ENCODE measurements at places on chromosomes 11 and 22. TPM values are rescaled to one million over a fixed set of nuclear protein-coding genes. Genes with fewer than 3 reads are reported as not detected.

The WT1 gene
- 6.4 TPM for total RNA-seq

The OR1S2 gene
- not detected for total RNA-seq

DNA sequence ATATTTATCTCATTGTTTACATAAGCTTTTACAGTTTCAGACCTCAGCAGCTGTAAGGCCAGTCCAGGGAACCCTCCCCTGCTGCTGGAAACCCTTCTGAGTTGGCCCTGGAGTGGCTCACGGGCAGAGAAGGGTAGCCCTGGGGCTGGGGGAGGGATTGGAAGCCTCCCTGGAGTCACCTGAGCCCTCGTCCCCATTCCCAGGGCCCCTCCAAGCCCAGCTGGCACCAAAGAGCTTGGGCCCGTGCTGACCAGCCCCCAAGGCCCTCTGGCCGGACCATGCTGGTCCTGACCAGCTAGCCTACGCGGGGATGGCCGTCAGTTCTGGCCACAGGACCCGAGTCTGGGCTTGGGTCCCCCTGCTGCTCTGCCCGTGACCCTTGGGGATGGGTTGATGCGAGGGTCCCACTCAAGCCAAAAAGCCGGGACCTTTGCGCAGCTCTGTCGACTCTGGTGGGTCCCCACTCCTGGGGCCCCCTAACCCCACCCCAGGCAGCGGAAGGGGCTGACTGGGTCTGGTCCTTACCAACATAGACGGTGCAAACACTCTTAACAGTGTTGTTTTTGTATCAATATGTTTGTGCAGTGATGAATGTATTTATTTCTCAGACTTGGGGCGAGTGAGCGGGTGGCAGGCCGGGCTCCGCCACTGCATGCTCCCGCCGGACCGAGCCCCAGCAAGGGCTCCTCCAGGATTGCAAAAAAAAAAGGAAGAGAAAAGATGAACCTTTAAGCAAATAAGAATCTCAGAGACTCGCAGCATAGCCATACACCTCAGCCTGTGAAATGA, 17.5 kb upstream of the TMEM191C start:
- DNase-seq, result no peak

DNA sequence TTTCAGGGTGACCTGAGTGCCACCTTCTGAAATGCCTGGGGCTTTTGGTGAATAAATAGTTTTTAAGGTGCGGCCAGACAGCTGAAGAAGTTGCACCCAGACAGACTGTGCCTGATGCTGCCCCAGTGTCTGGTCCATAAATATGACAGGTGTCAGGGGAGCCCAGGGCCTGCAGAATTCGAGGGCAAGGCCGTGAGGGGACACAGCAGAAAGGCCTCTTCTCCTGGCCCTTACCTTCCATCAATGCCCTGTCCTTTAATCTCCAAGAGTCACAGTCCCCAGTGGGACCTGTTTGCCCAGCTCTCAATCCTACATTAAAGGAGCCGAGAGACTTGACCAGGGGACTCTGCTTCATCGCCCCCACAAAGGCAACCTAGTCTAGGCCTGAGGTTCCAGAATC, 45.7 kb downstream of the NAT10 start:
- DNase-seq, result no peak

- DNase-seq, result no peak
Observed at GRCh38 chr11:131683131-131683530, 312.7 kb downstream of the NTM start.

The FGF4 gene
- total RNA-seq, result not detected

DNA sequence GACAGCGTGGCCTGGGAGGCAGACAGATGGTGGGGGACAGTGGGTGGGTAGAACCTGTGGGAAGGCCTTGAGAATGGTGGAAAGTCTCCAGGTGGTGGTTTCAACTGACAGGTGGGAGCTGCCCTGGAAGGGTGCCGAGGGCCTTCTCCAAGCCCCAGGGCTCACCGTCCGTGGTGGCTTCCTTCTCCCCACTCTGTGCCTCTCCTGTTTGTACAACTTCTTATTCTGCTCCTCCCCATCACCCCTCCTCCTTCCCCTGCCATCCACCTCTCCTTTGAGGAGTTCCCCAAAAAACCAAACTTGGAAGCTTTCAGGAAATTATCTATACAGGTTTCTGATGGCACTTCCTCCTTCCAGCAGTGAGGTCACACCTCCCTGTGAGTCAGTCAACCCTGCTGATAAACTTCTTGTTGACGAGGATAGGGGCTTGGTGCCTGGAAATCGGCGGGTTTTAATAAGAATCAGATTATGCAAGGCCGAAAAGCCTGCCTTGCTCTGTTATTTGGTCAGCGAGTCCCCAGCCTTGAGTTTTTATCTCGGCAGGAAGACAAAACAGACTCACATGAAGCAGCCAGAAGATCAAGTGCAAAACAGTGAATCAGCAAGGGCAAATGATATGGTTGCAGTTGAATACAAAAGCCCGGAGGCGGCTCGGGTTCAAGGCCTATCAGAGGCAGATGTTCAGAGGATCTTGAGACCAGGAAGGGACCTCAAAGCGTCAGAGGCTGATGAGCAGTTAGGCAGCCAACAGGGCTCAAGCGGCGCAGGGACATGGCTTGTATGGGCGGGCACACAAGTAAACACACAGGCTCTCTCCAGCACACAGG, 9.5 kb upstream of the ST3GAL4 start:
- peak; percentile 52 for DNase-seq

- no peak for DNase-seq
Observed at GRCh38 chr22:33012833-33013450, 45.2 kb downstream of the SYN3 start.

GRCh38 chr11:61679893-61680621, at the start of gene DAGLA:
TSS of gene DAGLA (plus strand) at chr11:61680391. CDS start at chr11:61720156, 39,765 bp downstream.
- DNase-seq, result no peak

- peak; percentile 45 for DNase-seq
Observed at GRCh38 chr11:35525501-35526175, at the start of gene PAMR1. TSS of gene PAMR1 (minus strand) at chr11:35525616. CDS start at chr11:35525585, 31 bp downstream.

The ANKK1 gene
- not detected for total RNA-seq

The OR4A16 gene
- total RNA-seq, result not detected

GRCh38 chr22:48942698-48943566, 884.7 kb downstream of the BRD1 start:
- no peak for DNase-seq

DNA sequence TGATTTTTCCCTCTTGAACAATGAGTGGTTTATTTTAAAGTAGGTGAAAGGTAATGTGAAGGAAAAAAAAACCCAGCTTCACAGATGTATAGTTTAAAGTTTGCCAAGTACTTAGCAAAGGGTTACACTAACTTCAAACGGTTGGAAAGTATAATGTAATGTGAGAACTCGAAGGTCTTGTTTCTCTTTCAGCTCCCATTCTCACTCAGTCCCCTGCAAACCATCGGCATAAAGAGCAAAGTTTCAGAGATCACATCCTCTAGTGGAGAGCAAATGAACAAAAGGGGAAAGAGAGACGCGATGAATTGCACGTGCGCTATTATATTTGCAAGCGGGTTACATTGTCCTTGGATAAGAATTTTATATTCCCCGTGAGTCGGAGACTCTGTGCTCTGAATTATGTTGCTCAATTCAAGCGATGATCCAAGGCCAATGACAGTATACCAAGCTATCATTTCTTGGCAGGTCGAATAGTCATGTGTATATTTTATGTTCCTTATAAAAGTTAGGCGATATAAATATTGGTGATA, 37.6 kb upstream of the BIRC3 start:
- DNase-seq, result no peak

GRCh38 chr11:118434553-118435289, 1.6 kb upstream of the KMT2A start:
- no peak for DNase-seq

GRCh38 chr22:18024276-18024939, at the start of gene MICAL3:
TSS of gene MICAL3 (minus strand) at chr22:18024561. CDS start at chr22:17906812, 117,749 bp downstream.
- DNase-seq, result no peak

GRCh38 chr11:43130616-43131015, 181.2 kb upstream of the API5 start:
- no peak for DNase-seq

GRCh38 chr11:69711822-69712801, 8.3 kb upstream of the FGF19 start:
- no peak for DNase-seq

- no peak for DNase-seq
Observed at GRCh38 chr22:50445880-50446707, 28.7 kb downstream of the SBF1 start.

GRCh38 chr11:73095613-73096012, 46.5 kb downstream of the FCHSD2 start:
- DNase-seq, result no peak

The CHRM1 gene
- not detected for total RNA-seq

The GRM5 gene
- total RNA-seq, result not detected

The CCDC73 gene
- not detected for total RNA-seq

The POU2AF2 gene
- total RNA-seq, result not detected

The TSSK2 gene
- total RNA-seq, result not detected

DNA sequence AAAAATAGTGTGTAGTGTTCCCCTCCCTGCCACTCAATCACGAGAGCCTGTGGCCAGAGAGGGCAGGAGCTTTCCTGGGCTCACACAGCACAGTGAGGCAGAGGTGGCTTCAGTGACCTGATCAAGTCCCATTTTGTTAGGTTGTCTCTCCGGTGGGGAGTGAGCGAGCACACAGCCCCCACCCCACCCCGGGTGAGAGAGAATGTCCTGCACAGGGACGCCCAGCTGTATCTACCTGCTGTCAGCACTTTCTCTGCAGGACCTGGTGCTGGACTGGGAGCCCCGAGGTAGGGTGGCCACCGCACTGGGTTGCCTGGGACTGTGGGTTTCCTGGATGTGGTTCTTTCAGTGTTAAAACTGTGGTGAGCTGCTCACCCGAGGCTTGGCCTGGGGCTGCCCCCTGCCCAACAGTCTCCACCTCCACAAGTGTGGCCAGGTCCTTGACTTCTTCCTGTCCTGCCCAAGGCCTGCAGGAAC, 6.1 kb downstream of the CAPN5 start:
- peak; percentile 23 for DNase-seq
